ENCODE measurements at places on chromosomes 6 and 20.

DNA sequence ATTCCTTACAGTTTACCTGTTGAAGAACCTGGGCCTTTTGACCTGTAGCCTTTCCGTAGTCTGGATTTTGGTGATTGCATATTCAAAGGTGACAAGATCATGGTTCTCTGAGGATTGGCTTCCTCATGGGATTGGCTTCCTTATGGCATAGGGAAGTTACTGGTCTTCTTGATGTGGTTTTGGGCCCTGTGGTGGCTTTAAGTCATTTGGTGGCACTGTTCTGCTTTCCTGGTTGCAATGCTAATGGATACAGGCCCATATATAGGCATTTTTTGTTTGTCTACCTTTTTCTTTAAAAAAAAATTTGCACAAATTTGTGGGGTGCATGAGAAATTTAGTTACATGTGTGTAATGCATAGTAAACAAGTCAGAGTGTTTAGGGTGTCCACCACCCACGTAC lies 185.7 kb downstream of the CDKAL1 start:
- DNase-seq: peak; percentile 3

DNA sequence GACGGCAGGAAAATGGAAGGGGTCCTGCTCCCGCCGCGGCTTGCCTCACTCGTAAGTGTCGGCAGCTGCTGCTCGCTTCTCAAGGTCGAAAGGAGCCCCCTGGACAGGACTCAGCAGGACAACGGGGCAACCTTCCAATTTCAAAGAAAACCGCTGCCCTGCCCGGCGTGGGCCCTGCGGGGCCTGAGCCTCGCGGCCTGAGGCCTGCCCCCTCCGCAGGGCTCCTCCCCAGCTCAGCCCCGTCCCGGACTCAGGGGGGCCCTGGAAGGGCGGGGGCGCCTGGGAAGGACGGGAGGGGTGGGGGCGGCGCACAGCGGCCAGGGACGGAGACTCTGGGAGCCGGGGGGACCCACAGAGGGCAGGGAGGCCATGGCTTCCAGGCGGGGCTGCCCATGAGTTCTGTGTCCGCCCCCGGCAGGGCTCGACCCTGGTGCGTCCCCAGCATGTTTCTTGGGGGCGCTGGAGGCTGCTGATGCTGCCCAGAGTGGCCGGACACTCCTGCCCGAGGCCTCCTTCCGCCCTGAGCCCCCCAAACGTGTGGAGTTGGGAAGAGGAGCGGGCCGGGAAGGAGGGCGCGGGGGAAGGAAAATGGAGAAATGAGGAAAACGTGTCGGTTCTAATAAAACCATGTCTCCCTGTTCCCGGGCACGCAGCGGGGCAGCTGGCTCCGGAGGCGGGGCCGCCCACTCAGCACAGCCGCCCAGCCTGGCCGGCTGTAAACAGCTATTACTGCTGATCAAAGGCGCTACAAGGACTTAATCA lies 114.6 kb downstream of the DLL1 start:
- DNase-seq: no peak

DNA sequence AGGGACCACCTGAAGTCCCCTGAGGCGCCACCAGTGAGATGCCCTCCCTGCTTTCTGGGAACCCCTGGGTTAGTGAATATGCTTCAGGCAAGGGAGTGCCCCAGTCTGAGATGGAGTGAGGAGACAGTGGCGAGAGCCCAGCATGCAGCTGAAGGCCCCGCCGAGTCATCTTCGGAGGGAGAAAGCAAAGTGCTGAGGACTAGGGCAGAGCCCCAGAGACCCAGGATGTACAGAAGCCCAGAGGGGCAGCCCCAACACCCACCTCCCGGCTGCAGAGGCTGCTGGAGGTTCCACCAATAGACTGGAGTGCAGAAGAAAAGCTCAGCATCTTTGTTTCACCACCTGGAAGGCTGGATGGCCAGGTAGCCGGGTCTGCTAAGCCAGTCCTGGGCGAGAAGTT lies 14.1 kb downstream of the ANKRD60 start:
- no peak for DNase-seq

GRCh38 chr20:53792946-53793536 lies 199.4 kb upstream of the ZNF217 start:
- peak; percentile 40 for DNase-seq
